ENCODE measurements at places on chromosomes 4 and X.

- no peak for DNase-seq
Measured at GRCh38 chr4:154911097-154911496, 130.0 kb downstream of the RBM46 start.

GRCh38 chr4:158450741-158451140, 70.9 kb upstream of the RXFP1 start:
- no peak for DNase-seq

GRCh38 chrX:151695583-151696340, 504 bp downstream of the PRRG3 start:
- no peak for DNase-seq

- no peak for DNase-seq
Measured at GRCh38 chrX:104419211-104419610, 146.8 kb upstream of the IL1RAPL2 start.

GRCh38 chrX:33156152-33156726, 55.1 kb downstream of the DMD start:
- no peak for DNase-seq

DNA sequence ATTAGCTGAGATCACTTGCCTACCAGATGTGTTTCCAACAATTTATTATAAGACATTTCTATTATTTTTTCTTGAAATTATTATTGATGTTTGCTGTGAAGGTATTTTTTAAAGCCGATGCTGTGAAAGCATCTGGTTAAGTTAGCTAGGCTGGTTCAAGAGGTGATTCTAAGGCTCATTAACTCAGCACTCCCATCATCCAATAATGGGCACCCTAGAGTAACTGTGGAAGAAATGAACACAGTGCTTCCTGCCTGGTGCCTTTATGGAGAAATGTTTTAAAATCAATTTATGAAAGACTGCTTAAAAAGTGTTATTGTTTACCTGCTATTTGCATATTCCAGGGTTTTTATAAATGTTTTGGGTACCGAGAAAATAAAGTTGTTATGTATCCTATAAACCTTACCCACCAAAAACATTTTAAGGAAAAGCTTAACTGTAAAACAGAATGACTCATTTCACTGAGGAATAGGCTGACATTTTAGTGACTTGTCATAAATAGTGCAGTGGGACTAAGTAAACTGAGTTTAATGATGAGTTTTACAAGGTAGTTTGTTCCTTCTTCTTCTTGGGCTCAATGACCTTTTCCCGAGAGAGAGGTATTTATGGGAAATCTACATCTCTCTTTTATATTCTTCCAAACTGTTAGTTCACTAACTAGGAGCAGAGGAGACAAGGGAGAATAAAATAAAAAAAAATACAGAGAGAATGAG, 310.0 kb upstream of the AADAT start:
- DNase-seq = no peak

GRCh38 chrX:76172325-76172893, 453 bp upstream of the PBDC1 start:
- DNase-seq = no peak

GRCh38 chrX:28910487-28910886, 323.2 kb downstream of the IL1RAPL1 start:
- DNase-seq = no peak

GRCh38 chr4:130632731-130633604, 1537.0 kb downstream of the C4orf33 start:
- DNase-seq = no peak

DNA sequence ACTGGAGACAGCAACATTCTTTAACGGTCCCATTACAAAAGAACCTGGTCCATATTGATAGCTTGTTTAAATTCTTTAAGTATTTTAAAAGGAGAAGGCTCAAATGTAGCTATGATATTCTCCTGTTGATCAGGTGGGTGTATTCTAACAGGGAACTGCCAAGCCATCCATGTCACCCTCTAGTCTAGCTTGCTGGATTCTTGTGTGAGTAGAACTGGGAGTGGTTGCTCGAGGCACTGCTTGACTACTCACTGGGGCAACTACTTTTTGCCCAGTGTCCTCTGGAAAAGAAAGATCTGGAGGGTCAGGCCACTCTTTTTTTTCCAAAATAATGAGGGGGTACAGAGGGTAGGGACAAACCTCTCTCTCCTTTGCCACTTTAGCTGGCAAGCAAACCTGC, 155.1 kb downstream of the ZNF518B start:
- no peak for DNase-seq

- DNase-seq = no peak
Measured at GRCh38 chr4:39324446-39324845, 41.7 kb downstream of the RFC1 start.

GRCh38 chrX:118534716-118535493, 39.3 kb downstream of the DOCK11 start:
- DNase-seq = no peak

- DNase-seq = no peak
Measured at GRCh38 chr4:55158957-55159356, 33.6 kb upstream of the KDR start.

DNA sequence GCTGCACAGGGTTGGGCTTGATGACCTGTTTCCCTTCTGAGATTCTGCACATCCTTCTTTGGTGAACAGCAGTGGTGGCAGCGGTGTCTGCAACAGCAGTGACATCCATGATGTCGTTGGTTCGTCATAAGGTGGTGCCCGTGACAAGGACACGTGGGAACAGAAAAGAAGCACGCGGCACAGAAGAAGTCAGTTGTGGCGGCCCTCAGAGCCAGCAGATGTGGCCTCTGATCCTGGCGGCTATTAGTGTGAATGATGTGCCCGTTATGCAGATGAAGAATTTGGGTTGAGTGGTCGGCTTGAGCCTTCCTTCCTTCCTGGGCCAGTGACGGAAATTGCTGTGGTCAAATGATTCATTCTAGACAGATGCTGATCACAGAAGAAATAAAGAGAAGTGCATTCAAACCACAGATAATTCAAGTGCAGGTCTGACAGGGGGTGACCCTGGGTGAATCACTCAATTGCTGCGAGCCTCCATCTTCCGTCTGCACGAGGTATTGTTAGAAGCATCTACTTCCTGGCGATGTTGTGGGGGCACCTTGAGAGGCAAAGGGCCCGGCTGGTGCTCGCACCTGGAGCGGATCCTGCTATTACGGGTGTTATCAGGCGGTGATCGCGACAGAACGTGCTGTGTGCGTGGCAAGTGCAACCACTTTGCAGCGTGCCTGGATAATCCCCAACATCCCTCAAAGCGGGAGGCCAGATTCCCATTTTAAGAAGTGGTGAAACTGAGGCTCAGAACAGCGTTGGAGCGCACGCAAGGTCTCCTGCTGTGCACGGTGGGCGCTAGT, 215.2 kb upstream of the PSAPL1 start:
- peak; percentile 24 for DNase-seq

- no peak for DNase-seq
Measured at GRCh38 chr4:99593781-99594641, 19.4 kb downstream of the MTTP start.

DNA sequence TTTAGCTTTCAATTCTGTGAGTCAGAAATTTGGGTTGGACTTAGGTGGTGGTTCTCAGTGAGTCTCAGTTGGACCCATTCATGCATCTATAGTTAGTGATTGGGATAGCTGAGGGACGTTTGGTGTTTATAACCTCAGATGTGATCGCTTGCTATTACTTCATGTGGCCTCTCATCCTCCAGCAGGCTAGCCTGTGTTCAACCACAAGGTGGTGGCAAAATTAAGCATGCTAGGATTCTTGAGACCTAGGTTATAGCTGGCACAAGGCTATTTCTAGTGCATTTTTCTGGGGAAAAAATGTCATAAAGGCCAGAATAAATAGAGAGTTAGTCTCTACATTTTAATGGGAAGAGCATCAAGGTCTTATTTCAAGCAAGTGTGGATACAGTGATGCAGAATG, 10.9 kb upstream of the GRPR start:
- DNase-seq = no peak

GRCh38 chr4:56658528-56658927, 22.6 kb downstream of the HOPX start:
- no peak for DNase-seq

GRCh38 chr4:15690020-15690809, 8.6 kb downstream of the FAM200B start:
- DNase-seq = no peak

DNA sequence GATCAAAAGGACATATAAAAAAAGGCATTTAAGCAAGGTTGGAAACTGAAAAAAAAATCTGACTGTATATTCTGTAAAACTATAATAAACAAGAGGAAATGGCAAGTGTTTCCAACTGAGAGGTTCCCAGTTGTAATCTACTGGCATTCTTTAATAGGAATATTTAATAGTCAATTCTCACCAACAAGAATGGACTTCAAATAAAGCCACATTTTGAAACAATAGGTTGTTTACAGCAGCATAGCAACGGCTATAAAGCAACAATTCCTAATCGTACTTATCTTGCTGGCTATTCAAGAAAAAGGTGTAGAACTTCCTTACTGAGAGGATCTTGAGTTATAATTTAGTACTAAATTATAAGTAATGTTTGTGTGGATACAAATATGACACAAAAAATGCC, 75.5 kb downstream of the VEGFC start:
- DNase-seq = no peak

DNA sequence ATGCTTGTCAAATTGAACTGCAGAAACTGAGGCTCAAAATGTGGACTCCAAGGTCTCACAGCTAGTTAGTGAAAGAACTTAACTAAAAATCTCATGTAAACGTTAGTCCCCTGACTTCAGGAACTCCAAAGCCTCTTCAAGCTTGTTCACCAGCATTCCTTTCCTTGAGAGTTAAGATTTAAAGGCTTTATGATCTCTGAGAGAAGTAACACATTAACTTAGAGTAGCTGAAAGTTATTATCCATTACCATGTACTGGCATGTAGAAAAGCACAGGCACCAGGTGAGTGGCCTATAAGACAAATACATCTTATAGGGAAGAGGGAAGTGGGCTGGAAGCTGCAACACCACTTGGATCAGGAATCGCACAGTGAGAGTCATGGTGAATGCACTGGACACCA, 15.3 kb downstream of the PARM1 start:
- DNase-seq = peak; percentile 36

DNA sequence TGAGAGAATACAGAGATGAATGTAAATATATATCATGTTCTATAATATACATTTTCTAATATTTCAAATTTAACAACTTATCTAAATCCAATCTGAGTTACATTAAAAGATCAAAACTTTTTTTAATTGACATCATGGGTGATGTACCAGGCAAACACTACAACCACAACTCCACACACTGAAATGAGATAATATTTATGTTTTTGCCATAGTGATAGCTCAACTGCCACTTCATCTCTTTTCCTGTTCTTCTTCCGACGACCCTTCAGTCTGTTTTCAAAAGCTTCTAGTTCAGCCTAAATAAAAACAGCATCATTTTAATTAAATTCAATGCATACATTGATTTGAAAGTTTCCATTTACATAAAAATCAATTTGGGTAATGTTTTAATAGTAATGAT, 10.2 kb upstream of the CORIN start:
- DNase-seq = no peak

DNA sequence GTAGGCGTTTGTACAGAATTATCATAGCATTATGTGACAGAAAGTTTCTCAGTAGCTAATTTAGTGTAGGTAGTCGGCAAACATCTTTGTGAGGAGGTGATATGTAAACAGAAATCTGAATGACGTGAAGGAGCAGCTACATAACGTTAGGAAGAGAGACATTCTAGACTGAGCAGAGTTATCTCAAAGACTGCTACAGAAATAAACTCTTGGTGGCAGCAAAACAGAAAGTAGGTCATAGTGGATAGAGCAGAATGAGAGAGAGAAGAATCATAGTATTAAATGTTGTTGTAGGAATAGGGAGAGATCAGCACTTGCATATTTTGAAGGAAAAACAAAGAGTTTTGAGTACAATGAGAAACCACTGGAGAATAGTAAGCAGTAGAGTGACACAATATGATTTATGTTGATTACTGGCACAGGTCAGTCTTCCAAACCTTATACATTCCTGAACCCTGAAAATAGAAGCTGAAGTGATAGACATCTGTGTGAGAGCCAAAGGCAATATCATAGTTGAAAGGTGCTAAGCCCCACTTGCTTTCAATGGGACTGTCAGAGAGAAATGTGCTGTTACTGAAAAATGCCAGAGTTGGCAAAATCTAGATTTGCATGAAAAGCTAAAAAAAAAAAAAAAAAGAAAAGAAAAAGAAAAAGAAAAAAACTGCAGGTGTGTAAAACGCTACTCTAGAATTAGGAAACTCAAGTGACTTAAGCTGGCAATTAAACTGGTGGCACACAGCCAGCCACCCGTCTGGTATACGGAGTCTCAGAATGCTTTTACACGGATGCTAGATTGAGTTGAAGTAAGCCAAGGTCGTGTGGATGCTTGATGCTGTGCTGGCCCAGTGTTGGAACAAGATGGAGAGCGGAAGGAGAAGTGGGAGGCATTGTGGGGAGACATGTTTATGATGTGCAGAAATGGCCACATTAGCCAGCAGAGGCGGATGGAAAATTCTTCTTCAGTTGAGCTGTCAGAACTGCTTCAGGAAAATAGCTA, 750.2 kb upstream of the HS3ST1 start:
- no peak for DNase-seq

DNA sequence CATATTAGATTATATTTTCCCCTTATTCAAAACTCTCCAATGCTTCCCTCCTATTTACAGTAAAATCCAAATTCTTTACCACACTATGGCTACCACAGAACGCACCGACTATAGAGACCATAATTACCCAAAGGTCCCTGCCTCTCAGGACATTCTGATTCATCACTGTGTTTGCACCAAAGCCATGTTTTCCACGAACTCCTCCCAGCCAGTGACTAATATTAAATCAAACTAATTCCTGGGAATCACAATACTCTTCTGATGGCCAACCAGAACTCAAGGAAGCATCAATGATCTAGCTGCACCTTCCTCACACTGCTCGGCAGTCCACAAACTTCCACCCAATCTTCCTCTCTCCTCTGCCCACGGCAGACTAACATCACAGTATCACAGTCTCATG, 24.2 kb upstream of the EDNRA start:
- no peak for DNase-seq

DNA sequence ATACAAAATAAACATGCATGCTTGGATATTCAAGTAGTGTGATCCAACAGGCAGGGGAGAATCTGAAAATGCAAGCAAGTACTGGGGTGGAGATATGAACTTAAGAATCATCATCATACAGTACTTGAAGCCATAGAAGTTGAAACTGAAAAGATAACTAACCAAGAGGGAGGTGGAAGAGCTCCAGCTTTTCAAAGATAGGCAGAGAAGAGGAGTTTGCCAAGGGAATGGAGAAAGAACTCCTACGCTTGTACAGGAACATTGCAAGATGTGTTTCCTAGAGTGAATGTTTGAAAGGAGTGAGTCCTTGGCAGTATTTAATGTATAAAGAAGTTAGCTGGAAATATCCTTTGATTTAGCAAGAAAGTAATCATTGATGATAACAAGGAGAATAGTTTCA, 106.2 kb upstream of the FRMPD4 start:
- DNase-seq = no peak

DNA sequence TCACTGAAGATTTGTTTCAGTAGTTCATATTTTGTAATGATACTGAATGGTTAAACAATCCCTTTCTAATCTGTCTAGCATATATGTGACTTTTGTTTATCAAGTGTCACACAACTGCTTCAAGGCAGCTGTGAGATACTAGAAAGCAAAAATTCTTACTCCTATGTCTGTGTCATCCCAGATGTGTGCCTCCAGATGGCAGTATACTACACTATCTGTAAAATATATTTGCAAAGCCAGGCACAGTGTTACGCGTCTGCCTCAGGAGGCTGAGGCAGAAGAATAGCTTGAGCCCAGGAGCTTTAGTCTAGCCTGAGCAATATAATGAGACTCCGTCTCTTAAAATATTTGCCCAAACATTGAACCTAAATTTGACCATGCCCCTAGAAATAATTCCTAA, 4.0 kb downstream of the NUDT10 start:
- no peak for DNase-seq
